ENCODE measurements at places on chromosomes 13 and 19.

DNA sequence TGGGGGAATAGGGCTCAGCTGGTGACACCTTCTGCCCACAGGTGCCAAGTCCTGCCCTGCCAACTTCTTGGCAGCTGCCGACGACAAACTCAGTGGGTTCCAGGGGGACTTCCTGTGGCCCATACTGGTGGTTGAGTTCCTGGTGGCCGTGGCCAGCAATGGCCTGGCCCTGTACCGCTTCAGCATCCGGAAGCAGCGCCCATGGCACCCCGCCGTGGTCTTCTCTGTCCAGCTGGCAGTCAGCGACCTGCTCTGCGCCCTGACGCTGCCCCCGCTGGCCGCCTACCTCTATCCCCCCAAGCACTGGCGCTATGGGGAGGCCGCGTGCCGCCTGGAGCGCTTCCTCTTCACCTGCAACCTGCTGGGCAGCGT is 2.1 kb downstream of the P2RY11 start:
- no peak for DNase-seq

DNA sequence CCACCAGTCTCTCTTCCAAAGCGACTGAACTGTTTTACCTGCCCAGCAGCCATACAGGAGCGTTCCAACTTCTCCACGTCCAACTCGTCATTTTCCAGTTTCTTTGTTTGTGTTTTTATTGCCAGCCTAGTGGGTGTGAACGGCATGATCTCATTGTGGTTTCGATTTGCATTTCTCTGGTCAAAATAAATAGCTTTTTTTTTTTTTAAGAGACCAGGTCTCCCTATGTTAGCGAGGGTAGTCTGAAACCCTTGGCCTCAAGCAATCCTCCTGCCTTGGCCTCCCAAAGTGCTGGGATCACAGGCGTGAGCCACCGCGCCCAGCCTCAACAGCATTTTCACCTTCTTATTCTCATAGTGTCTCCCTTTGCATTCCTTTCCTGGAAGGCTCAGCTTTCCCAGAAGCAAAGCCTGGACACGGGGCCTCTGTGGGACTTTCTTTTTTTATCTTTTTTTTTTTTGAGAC is 4.2 kb upstream of the JSRP1 start:
- no peak for DNase-seq

- no peak for DNase-seq
Measured at GRCh38 chr13:111659219-111659775, 338.9 kb downstream of the TEX29 start.

DNA sequence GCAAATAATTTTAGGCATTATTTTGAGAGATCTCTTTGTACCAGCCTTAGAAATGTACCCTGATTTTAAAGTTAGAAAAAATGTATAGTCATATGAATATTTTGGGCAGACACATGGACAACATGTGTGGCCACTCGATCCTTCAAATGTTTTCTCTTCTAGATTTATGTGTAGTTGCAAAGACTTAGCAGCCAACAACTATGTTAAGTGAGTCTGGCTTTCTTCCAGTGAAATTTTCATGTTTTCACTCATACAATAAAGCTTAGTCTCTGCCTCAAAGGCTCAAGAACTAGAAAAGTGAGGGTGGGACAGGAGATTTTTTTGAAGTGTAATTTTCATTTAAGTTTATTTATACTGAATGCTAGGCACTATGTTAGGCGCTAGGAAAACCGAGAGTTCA is 207.7 kb upstream of the DACH1 start:
- DNase-seq, result no peak

DNA sequence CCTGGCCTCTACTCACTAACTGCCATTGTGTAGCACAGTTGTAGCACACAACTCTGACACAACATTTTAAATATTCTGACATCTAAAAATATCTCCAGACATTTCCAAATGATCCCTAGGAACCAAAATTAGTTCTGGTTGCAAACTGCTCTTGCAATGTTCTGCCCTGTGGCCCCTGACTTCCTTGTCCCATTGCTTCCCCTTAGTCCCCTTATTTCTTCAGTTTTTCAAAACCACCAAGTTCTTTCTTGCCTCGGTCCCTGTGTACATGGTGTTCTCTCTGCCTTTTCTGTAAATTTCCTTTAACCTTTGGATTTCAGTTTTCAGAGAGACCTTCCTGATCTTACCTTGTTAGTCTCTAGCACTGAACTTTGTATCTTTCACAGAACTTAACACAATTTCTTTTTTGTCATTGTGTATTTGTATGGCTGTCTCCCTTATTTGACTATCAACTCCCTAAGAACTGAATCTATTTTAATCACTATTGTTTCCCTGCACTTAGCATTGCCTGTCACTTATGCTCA is 87.6 kb upstream of the MLNR start:
- DNase-seq, result no peak

DNA sequence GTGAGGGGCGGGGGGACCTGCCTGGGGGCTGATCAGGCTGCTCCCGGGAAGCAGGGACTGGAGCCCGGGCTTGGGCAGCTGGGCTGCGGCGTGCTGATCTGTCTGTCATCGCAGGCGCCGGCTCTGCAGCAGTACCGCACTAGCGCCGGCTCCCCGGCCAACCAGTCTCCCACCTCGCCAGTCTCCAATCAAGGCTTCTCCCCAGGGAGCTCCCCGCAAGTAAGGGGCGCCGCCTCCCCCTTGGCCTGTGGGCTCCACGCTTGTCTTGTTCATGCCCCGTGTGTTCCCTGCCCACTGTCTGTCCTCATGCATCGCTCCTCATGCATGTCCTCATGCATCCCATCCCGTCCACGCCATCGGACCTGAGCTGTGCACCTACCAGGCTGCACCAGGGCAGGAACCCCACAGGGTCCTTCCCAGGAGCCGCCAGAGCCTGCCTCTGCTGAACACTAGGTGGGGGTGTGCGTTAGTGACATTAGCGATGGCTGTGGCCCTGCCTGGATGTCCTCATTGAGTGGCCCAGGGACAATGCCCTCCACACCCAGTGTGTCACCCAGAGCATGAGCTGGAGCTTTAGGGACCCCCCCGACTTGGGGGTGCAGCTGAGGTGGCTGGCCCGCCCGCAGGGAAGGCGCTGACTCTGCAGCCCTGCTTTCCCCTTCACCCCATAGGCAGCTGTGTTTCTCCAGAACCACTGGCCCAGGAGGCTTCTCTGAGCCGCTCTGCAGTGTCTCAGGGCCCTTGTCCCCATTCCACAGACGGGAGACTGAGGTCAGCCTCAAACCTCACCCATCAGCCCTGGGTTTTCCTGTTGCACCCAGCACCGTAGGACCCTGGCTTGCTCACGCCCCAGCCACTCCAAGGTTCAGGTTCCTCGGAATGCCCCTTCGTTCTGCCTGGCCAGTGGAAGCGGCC is 19.5 kb downstream of the COMP start:
- no peak for DNase-seq

- no peak for DNase-seq
Measured at GRCh38 chr13:113493315-113493951, 2.9 kb upstream of the DCUN1D2 start.

Data from GM10248 (cell line).